Fibroblast of the conjunctiva (primary cell): ENCODE measurements at places on chromosomes 2 and 18.

GRCh38 chr2:145108959-145109710 lies 589.2 kb upstream of the ZEB2 start:
- DNase-seq, result no peak

DNA sequence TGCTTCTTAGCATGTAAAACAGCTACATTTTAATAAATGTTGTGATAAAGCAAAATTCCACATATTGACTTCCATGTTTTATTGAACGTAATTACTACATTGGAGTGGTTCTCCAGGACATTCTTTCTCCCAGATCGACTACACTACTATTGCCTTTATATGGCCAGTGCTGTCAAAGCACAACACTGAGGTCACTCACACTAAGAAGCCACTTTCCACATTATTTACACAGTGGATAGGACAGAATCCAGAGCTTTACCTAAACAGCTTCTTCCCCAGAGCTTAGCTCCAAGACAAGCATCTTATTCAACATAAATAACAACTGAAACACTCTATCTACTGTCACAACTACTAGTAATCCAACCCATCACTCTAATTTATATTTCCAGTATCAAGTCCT lies 73.9 kb upstream of the WDR75 start:
- DNase-seq, result no peak

DNA sequence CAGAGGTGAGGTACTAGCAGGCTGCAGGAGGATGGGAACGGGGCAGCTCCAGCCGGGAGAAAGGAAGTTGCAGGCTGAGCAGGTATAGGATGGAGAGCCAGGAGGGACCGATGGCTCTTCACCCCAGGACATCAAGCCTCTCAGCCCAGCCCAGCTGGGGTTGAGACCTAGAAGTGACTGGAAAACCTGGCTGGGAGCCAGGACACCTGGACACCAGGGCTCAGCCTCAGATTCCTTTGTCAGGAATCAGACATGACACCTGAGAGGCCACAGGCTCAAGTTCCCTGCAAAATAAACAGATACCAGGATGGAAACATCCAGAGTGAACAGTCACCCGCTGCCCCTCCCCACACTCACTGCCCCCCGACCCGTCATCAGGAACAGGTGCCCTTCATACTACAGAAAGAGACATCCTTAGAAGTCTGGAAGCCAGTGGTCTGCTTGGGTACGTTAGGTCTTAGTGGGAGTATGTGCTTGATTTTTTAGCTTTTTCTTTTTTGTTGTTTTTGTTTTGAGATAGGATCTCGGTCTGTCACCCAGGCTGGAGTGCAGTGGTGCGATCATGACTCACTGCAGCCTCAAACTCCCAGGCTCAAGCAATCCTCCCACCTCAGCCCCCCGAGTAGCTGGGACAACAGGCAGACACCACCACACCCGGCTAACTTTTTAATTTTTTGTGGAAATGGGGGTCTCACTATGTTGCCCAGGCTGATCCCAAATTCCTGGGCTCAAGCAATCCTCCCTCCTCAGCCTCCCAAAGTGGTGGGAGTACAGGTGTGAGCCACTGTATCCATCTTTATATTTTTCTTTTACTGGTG lies 95.7 kb upstream of the STPG4 start:
- no peak for DNase-seq

- DNase-seq, result no peak
Observed at GRCh38 chr2:168874368-168875054, 15.7 kb downstream of the SPC25 start.

- DNase-seq, result no peak
Observed at GRCh38 chr2:9360110-9360509, 63.2 kb downstream of the ITGB1BP1 start.

GRCh38 chr2:159635006-159635789 lies 18.9 kb upstream of the BAZ2B start:
- DNase-seq, result no peak

DNA sequence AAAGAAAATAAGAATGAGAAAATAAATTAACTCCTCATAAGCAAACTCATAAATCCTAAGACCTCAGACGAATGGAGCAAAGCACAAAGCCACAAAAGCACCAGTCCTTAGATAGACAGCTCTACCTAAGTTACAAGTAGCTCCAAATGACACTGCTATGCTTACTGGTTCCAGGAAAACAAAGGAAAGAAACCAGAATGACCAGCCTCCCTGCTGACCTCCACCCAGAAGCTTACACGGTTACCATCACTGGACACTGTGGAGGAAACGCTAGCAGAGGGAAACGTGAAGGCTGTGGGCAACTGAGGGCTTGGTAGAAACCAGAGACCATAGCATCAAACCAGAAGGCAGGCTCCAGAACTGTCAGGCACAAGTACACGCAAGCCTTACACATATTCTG lies 67.8 kb downstream of the STK39 start:
- DNase-seq, result no peak

DNA sequence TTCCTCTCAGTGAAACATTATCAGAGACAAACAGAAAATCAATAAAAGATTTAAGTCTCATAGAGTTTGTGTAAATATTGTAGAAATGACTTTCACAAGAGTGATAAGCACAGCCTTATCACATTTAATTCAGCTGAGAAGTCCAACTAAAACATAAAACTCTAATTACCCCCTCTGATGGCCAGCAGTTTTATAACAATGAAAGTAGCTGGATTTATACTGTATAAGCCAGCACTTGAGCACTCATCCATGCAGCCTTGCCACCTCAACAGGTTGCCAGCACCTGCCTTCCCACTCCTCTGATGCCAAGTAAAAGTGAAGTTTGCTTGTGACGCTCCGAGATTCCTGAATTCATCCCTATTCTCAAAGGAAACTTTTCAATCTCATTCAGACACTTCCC lies 103.0 kb upstream of the STK39 start:
- no peak for DNase-seq

DNA sequence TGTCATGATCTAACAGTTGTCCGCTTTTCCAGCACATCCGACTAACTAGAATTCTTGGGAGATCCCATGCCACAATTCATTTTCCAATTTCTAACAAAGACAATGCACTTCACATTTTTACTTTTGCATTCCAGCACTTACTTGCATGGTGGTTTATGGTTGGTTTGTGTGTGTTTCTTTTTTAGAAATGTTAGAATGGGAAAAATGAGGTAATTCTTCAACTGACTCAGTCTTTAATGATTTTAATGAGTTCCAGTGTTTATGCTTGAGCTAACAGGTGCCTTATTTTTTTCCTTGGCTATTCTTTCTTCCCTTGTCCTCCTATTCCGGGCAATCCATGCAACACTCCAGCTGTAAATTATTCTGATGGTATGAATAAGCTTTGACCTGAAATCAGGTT lies 46.4 kb downstream of the SLC8A1 start:
- DNase-seq, result no peak

DNA sequence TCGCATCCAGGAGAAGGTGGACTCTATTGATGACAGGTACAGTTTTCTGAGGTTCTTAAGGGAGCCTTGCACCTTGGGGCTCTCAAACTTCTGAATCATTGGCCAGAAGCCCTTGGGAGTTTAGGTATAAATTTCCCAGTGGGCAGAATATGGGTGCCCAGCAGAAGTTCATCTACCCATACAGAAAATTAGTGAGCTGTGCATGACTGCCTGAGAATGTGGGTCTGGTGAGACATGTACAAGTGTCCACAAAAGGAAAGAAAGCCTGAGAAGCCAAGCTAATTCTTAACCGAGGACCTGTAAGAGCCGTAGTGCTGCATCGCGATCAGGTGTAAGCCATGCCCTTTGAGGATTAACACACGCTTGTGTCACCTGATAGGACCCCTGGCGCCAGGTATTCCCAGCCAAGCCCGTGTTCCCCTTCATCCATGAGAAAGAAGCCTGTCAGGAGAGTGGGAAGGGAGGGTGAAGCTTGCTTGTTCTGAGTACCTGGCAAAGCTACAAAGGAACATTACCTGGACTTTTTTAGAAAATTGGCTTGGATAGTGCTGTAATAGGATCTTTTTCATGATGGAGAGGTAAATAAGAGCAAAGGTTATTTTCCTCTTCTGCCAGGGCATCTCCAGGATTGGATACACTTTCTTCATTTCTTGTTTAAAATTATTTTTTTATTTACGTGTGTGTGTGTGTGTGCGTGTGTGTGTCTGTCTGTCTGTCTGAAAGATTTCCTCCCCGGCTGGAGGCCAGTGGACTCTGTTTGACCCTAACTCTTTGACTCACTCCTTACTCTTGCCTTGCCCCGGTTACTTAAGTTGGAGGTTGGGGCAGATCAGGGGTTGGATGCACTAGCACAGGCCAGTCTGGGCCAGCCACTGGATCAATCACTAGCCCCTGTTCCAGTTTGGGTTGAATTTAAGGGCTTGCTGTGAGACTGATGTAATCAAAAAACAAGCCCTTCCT lies 90.4 kb upstream of the EML6 start:
- DNase-seq, result no peak

GRCh38 chr2:86028766-86029381 lies 76.8 kb downstream of the POLR1A start:
- DNase-seq, result no peak

DNA sequence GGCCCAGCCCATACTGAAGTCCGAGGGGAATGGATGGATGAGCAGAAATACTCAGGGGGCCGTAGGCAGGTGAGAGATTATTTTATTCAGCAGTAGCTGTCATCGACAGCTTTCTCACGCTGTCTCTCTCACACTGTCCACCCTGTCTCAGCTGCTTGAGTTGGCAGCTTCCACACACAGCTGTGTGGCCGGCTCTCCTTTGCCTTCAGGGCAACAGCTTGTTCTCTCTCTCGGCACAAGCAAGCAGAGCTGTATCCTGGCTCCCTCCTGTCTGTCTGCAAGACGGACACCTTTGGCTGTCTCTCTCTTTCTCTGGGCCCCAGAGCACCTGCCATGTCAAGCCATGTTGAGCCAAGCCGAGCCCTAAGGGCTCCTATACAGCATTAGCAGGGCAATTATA lies 9.8 kb upstream of the PAPOLG start:
- no peak for DNase-seq

- no peak for DNase-seq
Observed at GRCh38 chr2:240921995-240922244, 15.8 kb downstream of the CROCC2 start.

- peak; percentile 27 for DNase-seq
Observed at GRCh38 chr18:3332376-3332775, 70.4 kb downstream of the MYL12B start.

- no peak for DNase-seq
Observed at GRCh38 chr2:66957677-66958076, 439.5 kb upstream of the ETAA1 start.

GRCh38 chr18:13110559-13110958 lies 108.0 kb upstream of the LDLRAD4 start:
- DNase-seq, result no peak

GRCh38 chr2:221397187-221397586 lies 174.9 kb downstream of the EPHA4 start:
- DNase-seq, result no peak

- peak; percentile 68 for DNase-seq
Observed at GRCh38 chr18:61502472-61502871, 169.2 kb downstream of the CDH20 start.

GRCh38 chr2:114405247-114406116 lies 37.0 kb upstream of the DPP10 start:
- no peak for DNase-seq

DNA sequence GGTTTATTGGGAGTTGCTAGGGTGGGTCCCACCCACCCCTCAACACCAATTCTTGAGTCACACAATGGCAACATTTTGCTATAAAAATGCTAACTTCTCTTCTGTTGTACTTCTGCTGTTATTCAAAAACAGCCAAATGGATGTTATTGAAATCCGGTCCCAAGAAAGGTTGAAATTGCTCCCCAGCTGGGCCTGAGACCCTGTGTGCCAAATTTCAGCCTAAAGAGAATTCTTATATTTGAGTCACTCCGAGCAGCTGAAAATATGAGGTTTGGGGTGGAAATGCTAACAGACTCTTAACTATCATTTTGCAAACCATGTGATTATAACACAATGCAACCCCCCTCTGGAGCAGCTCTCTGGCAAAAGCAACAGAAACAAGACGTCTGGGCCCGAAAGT lies 27.0 kb upstream of the ACVR1 start:
- no peak for DNase-seq

DNA sequence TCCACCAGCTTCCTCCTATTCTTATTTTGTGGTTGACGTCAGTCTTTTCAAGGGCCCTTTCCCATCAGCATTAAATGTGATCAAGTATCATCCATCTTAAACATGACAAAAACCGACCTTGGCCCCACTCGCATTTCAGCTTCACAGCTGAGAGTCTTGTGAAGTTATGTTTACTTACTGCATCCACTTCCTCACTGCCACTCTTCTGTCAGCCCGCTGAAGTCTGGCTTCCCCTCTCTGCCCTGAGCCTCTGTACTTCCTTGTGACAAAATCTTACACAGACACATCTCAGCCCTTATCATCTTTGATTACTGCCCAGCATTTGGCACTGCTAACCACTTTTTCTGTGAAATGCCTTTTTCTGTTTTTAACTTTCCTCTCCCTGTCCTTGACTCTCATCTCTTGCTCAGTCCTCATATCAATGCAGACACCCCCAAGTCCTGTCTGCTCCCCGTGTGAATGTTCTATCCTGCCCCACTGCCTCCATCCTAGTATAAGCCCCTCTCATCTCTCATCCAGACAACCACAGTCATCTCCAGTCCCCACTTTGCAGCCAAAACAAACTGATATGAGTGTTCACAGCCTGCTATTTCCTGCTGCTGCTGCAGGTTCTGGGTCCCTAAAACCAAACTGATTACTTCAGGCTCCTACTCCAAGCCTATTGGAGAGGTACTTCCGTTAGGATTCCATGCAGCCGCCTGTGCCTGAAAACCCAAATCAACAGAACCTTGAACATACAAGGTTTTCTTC lies 31.4 kb downstream of the FOSL2 start:
- no peak for DNase-seq

GRCh38 chr2:186848873-186849578 lies at the start of gene ZSWIM2:
Gene ZSWIM2 (minus strand): TSS chr2:186849170. CDS start chr2:186849130, 40 bp downstream.
- peak; percentile 88 for DNase-seq

- peak; percentile 75 for DNase-seq
Observed at GRCh38 chr2:201158111-201158929, 24.6 kb upstream of the CASP10 start.

DNA sequence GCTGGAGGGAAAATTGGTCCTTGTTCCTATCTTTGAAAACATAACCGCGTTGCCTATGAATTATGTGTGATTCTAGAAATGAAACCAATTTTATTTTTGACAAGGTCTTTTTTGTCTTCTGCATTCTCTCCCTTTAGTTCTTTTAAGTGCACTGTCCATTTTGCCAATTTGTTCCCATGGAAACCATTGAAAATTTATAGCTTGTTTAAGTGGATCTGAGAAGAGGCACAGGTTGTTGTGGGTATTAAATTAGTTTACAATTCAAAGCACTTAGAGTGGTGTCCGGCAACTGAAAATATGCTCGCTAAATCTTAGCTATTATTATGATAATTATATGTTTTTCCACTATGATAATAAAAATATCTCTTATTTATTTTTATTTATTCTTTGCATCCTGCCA lies 107.5 kb upstream of the FSHR start:
- DNase-seq, result no peak

DNA sequence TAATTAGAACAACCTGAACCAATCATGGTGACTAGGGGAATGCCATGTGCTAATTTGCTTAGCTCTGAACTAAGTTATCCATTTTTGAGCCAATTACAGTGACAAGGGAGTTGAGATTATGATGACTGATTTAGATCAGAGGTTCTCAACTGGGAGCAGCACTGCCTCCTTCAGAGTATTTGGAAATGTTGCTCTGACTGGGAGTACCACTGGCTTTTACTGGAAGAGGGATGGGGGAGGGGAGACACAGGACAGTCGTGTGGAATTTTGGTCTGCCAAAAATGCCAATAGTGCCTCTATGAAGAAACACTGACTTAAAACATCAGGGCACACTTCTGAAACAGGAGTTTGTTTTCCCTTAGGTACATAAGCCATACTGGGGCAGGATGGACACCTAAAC lies 48.1 kb upstream of the VPS54 start:
- no peak for DNase-seq
